ENCODE measurements at places on chromosomes 3 and 15.

- ATAC-seq: no peak
These were observed 39.1 kb downstream of the TKT start for GRCh38 chr3:53216723-53217122.

DNA sequence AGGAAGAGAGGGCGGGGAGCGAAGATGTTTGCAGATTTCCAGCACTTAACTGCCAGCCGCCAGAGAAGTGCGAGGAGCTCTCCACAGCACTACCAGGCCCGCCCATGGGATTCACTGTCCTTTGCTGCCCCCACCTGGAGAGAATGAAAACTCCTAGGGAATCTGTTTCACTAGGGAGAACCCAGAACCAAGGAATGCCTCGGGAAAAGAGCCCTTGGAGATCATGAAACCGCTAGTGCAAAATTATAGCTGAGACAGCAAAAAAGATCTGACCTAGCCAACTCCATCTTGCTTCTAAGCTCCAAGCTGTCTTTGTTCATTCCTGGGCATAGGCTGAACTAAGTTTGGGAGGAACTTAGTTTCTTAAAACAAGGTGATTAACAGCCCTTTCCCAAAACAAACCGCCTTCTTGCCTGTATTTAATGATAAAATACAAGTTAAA is 82.6 kb upstream of the GCNT3 start:
- ATAC-seq: peak; percentile 96

- peak; percentile 77 for ATAC-seq
These were observed 637.2 kb downstream of the NTRK3 start for GRCh38 chr15:87619161-87619960.

DNA sequence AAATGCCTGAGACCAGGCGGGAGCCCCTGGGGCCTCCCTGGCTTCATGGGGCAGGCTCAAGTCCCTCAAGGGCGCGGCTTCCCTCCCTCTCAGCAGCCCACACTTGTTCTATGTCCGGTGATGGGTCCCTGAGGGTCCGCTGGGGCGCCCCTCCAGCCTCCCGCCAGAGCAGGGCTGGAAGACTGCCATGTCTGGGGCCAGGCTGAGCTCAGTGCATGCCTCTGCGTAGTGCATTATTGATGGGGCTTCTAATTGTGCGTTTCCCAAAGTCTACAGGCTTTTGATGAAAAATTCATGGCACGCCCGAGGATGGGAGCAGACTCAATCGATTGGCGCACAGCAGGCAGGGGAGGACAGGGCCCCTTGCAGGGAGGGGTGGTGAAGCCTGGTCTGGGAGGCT is 51.3 kb downstream of the CYP11A1 start:
- no peak for ATAC-seq

GRCh38 chr15:38362355-38362754 is 91.6 kb upstream of the FAM98B start:
- ATAC-seq: no peak

DNA sequence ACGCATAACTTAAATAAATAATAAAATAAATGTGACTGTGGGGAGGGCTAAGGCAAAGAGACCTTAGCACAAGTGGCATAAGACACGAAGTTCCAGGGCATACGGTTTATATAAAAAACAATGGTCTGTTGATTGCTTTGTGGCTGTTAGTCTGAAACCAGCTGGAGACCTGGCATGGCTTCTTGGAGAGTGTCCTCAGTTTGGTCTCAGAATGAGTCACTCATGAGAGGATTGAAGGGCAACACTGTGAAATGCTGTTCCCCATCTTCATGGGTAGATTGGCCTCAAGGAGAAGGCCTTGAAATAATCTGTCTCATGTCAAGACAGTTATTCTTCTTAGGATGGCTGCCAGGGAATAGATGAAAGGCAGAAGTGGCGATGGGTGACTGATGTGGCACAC is 62.2 kb downstream of the SOX2 start:
- ATAC-seq: no peak

GRCh38 chr15:82952158-82953081 is at the start of gene HOMER2:
Gene HOMER2, minus strand, starts transcription at chr15:82952720. Its CDS starts 185 bp downstream, at chr15:82952535.
- peak; percentile 74 for ATAC-seq

GRCh38 chr15:86915811-86916331 is 836.2 kb downstream of the AGBL1 start:
- peak; percentile 48 for ATAC-seq

DNA sequence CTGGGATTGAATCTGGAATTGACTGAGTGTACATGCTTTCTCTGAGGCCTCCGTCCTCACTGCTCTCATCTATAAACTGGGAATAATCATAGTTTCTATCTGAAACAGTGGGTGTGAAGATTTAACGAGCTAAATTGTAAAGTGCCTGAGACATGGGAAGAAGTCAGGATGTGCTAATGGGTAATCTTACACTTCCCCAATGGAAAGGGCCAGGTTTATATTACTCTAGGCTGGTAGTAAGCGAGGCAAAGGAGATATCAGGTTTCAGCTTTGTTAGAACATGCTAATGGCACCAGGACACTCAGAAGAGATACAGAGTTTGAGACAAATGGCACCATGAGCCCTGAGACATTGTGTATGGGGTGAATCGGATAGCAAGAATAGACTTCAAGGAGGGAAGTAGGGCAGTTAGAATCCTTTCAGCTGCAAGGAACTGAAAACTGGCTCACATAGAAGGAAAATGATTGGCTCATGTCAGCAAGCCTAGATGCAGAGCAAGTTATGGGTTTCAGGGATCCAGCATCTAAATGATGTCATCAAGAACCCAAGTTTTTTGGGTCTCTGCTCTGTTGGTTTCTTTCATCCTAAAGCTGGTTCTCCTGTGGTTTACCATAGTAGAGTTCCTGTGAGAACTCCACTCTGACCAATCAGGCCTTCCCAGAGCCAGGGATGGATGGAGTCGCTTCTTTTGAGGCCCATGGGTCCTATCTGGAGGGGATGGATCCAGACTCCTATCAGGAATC is 21.8 kb downstream of the FLNB start:
- no peak for ATAC-seq

DNA sequence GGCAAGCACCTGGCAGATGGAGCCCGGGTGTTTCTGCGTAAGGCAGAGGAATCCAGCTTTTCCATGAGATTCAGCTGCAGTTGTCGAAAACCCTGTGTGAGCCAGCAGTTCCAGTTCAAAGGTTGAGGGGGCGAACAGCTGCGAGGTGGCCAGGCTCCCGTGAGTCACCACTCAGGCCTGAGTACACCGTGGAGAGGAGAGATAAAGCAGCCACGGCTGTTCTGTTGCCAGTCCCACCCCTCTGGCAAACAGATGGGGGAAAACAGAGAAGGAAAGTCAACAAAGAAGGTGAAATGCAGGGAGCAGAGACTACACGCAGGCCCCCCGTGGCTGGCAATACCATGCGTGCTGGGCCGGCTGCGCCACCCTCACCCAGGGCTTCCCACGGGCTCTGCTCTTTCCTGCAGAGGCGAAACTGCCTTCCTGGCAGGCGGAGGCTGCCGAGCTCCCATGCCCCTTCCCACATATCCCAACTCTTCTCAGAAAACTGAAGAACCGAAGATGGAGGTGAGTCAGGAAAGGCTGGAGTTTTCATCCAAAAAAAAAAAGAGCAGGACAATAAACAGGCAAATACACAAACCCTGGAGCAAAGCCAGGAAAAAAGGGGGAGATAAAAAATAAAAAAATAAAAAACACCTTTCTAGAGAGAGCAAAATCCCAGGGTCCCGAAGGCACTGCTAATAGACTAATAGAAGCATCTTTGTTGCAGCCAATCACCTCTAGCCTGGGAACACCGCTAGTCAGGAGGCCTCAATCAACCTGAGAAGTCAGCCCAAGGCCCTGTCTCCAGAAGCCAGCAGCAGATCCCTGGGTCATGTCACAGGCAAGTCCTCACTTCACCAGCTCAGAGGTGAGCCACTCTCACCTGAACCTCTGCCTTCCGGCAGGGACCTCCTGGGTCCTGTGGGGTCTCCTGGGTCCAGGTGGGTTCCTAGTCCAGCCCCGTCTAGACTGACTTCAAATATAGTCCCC is 37.7 kb downstream of the FAM174B start:
- ATAC-seq: peak; percentile 88

- no peak for ATAC-seq
These were observed 288.3 kb downstream of the TLE3 start for GRCh38 chr15:69809421-69809820.

DNA sequence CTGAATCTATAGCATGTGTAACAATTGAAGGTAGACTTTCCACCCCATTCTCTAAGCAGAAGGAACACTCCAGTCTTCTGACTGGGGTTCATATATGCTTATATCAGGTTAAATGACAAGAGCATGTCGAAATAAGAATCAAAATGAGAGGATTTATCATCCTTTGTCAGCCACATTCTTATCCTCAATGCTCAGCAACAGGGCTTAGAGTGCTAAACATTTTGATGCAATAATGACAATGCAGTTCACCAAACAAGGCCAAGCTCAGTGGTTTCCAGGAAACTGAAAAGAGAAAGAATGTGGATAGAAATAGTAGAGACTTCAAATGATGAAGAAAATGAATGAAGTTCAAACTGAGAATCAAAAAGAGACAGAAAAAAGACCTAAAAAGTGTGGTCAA is 78.0 kb downstream of the FSIP1 start:
- ATAC-seq: no peak

DNA sequence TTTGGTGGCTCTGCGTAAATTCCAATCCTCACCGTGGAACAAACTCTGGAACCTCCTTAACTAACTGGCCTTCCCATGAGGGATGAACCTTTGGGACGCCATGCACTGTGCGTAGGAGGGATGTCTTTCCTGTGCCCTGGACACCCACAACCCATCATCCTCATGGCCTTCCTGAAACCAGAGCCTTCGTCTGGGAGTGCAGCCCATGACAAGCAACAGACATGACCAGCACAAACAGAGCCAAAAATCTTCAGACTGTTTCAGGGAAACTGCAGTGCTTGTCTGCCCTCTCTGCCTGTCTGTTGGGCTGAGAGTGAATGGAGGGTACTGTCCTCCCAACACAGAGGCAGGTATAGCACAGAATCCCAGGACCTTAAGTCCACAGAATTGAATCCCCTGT is 61.1 kb upstream of the BOC start:
- no peak for ATAC-seq

GRCh38 chr3:196537319-196537984 is 22.3 kb upstream of the SMCO1 start:
- ATAC-seq: no peak

GRCh38 chr3:139226731-139227130 is 117.1 kb upstream of the MRPS22 start:
- ATAC-seq: no peak

- no peak for ATAC-seq
These were observed 38.7 kb downstream of the FMN1 start for GRCh38 chr15:33155691-33156420.

DNA sequence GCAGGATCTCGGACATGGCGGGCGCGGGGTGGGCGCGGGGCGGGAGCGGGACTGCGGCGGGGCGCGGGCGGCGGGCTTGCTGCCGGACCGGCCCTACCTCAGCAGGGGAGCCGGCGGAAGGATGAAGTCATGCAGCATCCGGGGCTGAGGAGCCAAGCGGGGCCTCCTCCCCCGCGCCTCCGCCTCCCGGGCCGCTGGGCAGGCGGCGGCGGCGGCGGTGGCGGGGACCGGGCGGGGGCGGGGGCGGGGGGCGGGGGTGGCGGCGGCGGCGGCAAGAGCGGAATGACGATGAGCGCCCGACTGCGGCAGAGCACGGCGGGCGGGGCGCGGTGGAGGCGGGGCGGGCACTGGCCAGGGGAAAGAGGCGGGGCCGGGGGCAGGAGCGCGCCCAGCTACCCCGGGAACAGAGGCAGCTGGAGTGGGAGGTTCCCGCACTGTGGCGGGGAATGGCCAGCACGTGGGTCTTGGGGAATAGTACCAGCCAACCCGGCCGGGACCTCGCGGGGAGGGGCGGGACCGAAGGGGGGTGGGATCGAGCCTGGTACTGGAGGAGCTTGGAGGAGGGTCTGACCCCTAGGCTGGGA is at the start of gene CAMK2N2:
CAMK2N2 (minus strand) TSS at position 284 of the 584 bp plus-strand sequence; CDS start at position 16, 268 bp downstream.
- ATAC-seq: peak; percentile 59

- no peak for ATAC-seq
These were observed 70.5 kb downstream of the SUMF1 start for GRCh38 chr3:4396542-4396941.

DNA sequence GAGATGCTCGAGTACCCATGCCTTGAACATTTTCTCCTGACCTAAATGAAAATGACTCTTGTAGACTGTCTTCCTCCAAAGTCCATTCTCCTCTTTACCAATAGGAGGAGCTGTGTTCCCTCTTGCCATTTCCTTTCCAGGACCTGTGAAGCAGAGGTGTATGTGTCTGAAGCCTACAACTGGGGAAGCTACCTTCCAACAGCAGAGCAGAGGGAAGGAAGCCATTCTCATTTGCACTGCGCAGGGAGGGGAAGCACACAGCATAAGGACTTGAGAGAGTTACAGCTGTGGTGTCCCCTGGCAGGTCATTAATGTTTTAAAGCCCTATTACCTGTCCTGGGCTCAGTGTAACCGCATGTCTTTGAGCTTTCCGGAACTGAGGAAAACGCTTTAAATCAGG is 38.7 kb downstream of the HSPBAP1 start:
- ATAC-seq: peak; percentile 34

- ATAC-seq: no peak
These were observed 5.2 kb upstream of the CLK3 start for GRCh38 chr15:74610302-74610951.

- ATAC-seq: no peak
These were observed 71.3 kb upstream of the LRTM1 start for GRCh38 chr3:54999159-54999558.

GRCh38 chr3:187572441-187572840 is 97.8 kb downstream of the SST start:
- no peak for ATAC-seq

DNA sequence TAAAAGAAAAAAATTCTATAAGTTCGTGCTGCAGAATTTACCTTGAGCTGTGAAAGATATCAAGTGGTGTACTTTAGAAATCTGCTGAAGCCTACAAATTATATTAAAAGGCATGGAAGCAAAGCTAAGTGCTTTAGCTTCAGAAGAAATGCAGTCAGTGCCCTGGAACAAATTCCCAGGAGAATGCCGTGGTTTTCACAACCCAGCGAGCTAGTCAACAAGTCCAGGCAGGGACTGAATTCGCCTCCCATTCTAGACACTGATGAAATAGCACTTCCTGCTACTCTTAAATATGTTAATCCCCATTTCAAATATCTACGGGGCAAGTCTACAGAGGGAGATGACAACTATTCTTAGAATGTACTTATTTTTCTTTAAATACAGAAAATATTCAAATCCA is 326.4 kb upstream of the IGF1R start:
- ATAC-seq: no peak

DNA sequence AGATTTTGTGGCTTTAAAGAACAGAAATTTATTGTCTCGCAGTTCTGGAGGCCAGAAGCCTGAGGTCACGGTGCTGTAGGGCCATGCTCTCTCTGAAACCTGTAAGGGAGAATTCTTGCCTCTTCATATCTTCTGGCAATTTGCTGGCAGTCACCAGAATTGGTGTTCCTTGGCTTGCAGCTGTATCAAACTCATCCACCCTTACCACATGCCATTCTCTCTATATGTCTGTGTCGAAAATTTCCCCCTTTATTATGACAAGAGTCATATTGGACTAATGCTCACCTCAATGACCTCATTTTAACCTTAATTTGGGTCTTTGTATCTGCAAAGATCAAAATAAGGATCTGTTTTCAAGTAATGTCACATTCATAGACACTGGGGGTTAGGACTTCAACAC is 266.7 kb downstream of the IL20RB start:
- no peak for ATAC-seq

GRCh38 chr3:66450390-66451022 is 50.3 kb downstream of the LRIG1 start:
- ATAC-seq: peak; percentile 51

- no peak for ATAC-seq
These were observed 3.4 kb upstream of the HAPLN3 start for GRCh38 chr15:88898736-88899135.

All from gastroesophageal sphincter (tissue), 4 donors.